ENCODE measurements at places on chromosomes 16 and 17.

DNA sequence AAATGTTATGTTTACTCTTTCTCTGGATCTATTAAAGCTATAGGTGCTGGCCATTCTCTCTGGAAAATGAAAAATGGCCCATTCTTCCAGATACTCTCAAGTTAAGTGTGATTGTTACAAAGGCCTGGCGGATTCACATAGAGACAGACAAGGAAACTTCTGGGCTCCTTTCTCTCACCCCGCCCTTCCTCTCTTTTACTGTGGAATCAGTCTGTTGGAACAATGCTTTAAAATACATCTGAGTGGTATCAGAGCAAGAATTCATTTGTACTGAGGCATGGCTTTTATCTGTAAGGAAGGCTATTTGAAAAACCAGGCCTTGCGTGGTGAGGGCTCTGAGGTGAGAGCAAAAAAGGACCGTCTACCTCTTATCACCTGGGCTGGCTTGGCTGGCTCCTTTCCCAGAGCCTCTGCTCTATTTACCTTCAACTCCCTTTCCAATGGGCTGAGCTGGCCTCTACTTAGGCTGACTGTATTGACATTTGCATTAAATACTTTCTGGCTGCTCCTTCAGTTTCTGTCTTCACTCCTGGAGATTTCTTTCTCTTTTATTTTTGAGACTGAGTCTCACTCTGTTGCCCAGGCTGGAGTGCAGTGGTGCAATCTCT, 274.0 kb downstream of the PHKB start:
- peak; percentile 56 for DNase-seq

DNA sequence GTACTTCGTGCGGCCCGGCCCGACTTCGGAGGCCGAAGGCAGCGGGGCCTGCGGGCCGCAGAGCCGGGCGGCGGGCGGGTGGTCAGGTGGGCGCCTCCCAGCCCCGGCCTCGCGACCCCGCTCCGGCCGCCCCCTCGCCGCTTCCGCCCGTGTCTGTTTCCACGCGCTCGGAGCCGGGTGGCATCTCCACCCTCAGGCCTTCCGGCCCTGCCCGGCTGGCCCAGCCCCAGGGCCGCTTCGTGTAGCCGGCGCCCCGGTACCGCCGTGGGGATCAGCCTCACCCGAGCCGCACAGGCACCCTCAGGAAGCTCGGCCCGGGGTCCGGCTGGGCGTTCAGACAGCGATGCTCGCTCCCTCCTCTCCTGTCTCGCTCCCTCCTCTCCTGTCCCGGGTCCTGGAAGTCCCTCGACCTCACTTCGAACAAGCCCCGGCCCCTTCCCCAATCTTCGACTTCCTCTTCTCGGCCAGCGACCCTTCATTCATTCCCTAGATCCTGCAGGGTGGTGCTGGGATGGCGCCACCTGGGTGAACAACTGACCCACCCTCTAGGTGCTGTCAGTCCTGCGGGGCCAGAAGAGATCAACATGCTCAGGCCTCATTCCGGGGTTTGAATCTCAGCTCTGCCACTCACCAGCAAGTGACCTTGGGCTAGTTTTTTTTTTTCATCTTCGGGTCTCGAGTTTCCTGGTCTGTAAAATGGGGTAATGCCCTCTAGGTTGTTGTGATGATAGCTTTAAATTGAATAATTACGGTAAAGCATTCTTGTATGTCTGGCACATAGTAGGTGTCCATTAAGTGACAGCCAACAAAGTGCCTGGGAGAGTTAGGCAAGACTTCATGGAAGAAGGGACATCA, 610 bp downstream of the VPS4A start:
- no peak for DNase-seq

- peak; percentile 95 for DNase-seq
These were observed 268.3 kb downstream of the ABCC12 start for GRCh38 chr16:47887496-47887895.

DNA sequence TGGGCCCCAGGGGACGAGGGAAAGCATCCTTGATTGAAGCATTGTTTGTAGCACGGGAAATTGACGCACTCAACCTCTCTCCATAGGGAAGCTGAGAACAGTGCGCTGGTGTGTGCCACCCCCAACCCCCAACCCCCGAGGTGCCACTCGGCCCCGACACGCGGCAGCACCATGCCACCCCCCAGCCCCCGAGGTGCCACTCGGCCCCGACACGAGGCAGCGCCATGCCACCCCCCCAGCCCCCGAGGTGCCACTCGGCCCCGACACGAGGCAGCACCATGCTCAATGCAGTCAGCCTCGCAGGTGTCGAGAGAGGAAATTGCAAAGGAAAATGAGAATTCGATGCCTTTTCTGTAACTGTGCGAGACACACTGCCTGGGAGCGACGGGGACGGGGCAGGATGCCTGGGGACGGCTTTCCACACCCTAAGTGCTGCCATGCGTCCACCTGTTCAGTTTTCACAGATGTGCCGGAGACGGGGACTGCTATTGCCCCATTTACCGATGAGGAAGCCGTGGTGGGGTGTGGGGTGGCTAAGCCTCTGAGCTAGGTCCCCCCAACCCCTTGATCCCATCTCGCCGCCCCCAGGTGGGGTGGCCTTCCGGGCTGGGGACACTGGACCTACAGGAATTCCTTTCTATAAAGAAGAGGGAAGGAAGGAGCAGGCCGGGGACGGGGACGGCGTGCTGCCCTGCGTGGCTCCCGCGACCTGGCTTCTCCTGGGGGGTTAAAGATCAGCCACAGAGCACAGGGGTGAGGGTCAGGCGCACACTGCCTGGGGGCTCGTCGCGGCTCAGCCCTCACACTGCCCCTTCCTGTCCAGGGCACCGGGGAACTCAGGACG, 9.8 kb downstream of the CBFA2T3 start:
- DNase-seq, result no peak

- peak; percentile 72 for DNase-seq
These were observed 4.9 kb upstream of the RUSF1 start for GRCh38 chr16:31513126-31513525.

DNA sequence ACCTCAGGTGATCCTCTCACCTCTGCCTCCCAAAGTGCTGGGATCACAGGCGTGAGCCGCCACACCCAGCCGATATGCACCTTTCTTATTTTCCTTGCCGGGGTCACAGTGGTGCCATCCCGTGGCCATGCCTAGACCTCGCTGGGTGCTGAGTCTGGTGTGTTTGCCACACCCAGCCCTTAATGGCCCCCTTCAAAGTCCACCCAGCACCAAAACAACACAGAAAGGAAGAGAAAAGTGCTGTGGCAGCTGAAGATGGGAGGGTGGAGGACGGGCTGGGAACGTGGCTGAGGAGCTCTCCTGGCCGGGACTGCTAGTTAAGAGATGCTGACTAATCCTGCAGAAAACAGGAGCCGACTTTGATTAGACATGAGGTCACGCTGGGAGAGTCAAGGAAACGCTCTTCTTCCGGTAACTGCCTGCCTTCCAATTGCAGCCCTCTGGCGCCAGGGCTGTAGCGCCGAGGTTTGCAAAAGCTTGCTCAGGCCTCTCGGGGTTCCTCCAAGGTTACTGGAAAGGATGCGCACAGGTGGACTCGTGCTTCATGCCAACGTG, 10.9 kb downstream of the SLC43A2 start:
- peak; percentile 92 for DNase-seq

DNA sequence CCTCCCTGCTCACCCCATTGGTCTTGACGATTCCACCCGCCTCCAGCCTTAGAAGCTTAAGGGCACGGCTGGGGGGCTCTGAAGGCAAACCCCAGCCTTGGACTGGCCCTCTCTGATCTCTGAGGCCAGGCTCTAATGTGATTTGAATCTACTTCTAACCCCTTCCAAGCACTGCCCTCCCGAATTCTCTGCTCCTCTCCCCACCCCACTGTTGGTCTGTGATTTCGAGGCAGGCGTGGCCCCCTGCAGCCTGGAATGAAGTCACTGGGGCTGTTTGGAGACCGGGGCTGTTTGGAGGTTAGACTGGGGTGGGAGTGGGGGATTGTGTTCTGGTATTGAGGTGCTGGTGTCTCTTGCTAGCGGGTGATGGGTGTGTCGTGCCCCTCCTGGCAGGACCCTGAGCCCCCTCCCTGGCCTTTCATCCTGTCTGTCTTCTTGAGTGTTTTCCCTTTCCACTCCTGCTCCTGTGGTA, 2.2 kb downstream of the GRB7 start:
- DNase-seq, result peak; percentile 62

GRCh38 chr16:53752560-53752959, 48.6 kb downstream of the FTO start:
- DNase-seq, result no peak

- peak; percentile 60 for DNase-seq
These were observed 47.2 kb downstream of the YPEL2 start for GRCh38 chr17:59378675-59379074.
